ENCODE measurements at places on chromosomes 11 and 22. TPM values are rescaled to one million over a fixed set of nuclear protein-coding genes. Genes with fewer than 3 reads are reported as not detected.

The UBQLN3 gene
- total RNA-seq = not detected

The PIWIL4 gene
- 9.9 TPM for total RNA-seq

The NCAM1 gene
- 0.30 TPM for total RNA-seq

The C2CD3 gene
- total RNA-seq = 8.0 TPM

The UBASH3B gene
- 28.3 TPM for total RNA-seq

The SART1 gene
- total RNA-seq = 75.6 TPM

The UPK3A gene
- not detected for total RNA-seq

The ACR gene
- total RNA-seq = not detected

The CRYBB2 gene
- total RNA-seq = not detected

The PARVG gene
- not detected for total RNA-seq

The USH1C gene
- not detected for total RNA-seq

The CLCF1 gene
- 3.9 TPM for total RNA-seq

The CHID1 gene
- 44.0 TPM for total RNA-seq

The OR51E1 gene
- total RNA-seq = not detected

The CRELD2 gene
- 95.2 TPM for total RNA-seq

The NRXN2 gene
- total RNA-seq = 29.0 TPM

The SLC22A8 gene
- total RNA-seq = not detected

The GLB1L3 gene
- total RNA-seq = not detected

The TTLL1 gene
- 16.8 TPM for total RNA-seq

The RBFOX2 gene
- 155 TPM for total RNA-seq

The APOBEC3B gene
- 0.82 TPM for total RNA-seq

The CLMP gene
- 47.2 TPM for total RNA-seq

The GAS2 gene
- total RNA-seq = 0.68 TPM

The TRABD gene
- total RNA-seq = 25.0 TPM

The HTR3A gene
- total RNA-seq = not detected

The TEX54 gene
- total RNA-seq = not detected

The POTEH gene
- total RNA-seq = not detected

The ZNF280B gene
- total RNA-seq = 0.12 TPM

The MISFA gene
- total RNA-seq = 1.8 TPM

The UBTFL1 gene
- not detected for total RNA-seq

The TSGA10IP gene
- total RNA-seq = not detected

The DAGLA gene
- total RNA-seq = 0.98 TPM

The OR5B21 gene
- total RNA-seq = not detected

The CCDC88B gene
- 3.2 TPM for total RNA-seq

The ISX gene
- total RNA-seq = not detected

The USP2 gene
- total RNA-seq = under 0.01 TPM

The LMO2 gene
- 2.1 TPM for total RNA-seq

The ETS1 gene
- total RNA-seq = 39.5 TPM

The MS4A4A gene
- not detected for total RNA-seq

The SNX32 gene
- total RNA-seq = 4.3 TPM

The YPEL1 gene
- total RNA-seq = 0.98 TPM
